ENCODE measurements at places on chromosomes 6 and 20.

DNA sequence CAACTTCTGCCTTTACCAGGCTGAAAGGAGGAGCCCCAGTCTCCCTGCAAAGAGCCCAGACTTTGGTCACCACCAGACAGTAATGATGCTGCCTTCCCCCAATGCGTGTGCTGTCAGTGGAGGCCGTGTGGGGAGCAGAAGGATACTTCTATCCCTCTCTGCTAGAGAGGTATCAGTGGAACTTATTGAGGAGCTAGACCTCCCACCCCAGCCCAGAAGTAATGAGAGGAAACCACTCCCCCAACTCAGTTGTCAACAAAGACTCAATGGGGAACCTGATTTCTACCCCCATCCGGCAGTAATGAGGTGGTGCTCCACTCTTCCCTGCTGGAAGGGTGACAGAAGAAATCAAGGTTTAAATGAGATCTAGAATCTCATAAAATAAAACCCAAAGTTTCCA lies 4.4 kb upstream of the WFDC8 start:
- DNase-seq, result no peak

GRCh38 chr20:40678286-40678875 lies 10.7 kb downstream of the MAFB start:
- no peak for DNase-seq

DNA sequence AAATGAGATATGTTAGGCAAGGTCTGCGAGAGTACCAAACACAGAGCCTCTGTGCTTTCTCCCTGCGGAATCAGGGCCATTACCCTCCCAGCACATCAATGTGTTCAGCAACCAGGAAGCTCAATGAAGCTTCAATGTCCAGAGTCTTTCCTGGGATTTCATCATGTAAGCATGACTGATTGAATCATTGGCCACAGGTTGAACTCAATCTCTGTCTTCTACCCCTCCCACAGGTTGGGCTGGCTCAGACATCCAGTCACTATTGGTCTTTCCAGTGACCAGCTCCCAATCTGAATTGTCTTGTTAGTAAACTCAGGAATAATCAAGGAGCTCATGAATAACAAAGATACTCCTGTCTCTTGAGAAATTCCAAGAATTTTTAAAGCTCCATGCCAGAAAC lies 2.7 kb upstream of the DTD1 start:
- no peak for DNase-seq

GRCh38 chr6:141833001-141833655 lies 299.6 kb upstream of the GJE1 start:
- DNase-seq, result no peak

- DNase-seq, result no peak
These were observed 437.8 kb downstream of the CDH26 start for GRCh38 chr20:60395991-60396390.

DNA sequence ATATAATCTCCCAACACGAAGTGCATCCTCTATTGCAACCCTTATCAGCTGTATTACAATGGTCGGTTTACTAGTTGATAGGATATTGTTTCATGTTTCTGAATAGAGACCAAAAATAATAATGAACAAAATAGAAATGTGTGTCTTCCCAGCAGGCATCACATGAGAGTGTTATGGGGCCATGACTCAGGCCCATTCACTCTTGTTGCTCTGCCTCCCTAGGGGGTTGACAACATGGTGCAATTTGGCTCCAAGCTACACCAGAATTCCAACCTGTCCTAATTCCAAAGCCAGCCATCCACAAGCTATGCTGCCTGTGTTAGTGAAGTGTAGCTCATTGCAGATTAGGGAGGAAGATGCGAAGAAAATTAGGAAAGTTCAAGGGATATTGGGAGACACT lies 13.1 kb upstream of the SAYSD1 start:
- DNase-seq, result no peak

- DNase-seq, result no peak
These were observed 294.4 kb upstream of the CDH4 start for GRCh38 chr20:60957621-60958020.

GRCh38 chr6:109255946-109256640 lies 126.2 kb downstream of the CD164 start:
- DNase-seq, result no peak

DNA sequence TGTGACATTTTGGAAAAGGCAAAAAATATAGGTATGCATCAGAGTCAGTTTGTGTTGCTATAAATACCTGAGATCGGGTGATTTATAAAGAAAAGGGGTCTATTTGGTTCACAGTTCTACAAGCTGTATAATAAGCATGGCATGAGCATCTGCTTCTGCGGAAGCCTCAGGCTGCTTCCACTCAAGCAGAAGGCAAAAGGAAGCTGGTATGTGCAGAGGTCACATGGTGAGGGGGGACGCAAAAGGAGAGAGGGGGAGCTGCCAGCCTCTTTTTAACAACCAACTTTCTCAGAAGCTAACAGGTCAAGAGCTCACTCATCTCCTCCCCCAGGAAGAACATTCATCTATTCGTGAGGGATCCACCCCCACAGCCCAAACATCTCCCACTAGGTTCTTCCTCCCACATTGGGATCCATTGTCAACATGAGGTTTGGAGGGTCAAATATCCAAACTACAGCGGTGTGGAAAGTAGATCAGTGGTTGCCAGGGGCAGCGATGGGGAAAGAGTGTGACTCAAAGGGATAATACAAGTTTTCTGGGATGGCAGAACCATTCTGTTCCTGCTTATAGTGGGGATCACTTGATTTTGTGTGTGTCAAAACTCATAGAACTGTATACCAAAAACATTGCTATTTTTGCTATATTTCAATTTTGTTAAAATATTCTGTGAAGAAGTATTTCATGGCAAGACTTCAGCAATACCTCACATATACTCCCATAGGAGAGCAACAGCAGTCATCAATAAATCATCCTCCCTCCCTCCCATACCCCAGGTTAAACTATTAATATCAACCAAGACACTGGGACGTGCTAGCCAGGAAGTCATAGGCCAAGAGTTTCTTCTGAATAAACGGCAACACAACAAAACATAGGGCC lies 9.9 kb upstream of the FAM50B start:
- no peak for DNase-seq

- DNase-seq, result no peak
These were observed 44.9 kb upstream of the MTRF1L start for GRCh38 chr6:153047386-153047785.

GRCh38 chr6:22204153-22204552 lies 92.7 kb downstream of the PRL start:
- no peak for DNase-seq

DNA sequence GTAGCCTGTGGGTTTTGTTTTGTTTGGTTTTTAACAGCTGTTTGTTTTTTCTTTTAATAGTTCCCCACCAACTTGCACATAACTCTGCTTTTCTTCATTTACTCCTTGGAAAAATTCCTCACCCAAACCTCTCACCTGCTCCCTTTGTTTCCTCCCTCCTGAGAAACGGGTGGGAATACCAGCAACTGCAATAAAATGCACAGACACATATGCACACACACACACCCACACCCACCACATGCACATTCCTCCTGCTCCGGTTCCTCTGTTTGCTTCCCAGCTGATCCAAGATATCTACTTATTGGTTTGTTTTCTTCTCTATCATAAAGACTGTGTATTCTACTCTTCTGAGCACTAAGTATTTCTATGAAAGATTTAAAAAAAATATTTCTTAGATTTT lies 161.1 kb upstream of the EPHA7 start:
- no peak for DNase-seq

DNA sequence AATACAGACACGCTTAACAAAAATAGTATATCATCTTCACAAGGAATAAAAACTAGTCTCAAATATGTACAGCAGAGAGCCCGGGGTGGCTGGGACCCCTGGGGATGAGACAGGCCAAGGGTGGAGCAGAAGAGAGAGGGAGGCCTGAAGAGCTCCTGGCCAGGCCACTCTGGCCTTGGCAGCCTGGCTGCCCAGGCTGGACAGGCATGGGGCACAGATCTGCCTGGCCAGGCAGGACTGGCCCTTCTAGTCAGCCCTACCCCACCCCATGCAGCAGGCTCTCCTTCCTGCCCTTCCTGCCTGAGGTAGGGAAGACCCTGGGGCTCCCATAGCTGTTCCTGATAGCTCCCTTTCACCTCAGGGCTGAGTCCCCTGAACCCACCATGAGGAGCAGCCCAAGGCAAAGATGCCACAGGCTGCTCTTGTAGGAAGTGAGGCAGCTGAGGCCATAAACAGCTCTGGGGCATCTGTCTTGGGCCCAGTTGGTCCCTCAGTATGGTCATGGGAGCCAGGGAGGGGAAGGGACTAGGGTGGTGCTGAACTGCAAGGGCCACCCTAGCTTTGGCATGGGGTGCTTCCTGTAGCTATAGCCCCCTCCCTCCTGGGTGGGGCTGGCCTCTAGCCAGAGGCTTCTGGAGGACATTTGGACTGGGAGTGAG lies 27.1 kb downstream of the COX4I2 start:
- no peak for DNase-seq

GRCh38 chr6:131281471-131282270 lies 146.4 kb downstream of the AKAP7 start:
- DNase-seq, result peak; percentile 39

- no peak for DNase-seq
These were observed 7.4 kb downstream of the PCK1 start for GRCh38 chr20:57568088-57568896.

DNA sequence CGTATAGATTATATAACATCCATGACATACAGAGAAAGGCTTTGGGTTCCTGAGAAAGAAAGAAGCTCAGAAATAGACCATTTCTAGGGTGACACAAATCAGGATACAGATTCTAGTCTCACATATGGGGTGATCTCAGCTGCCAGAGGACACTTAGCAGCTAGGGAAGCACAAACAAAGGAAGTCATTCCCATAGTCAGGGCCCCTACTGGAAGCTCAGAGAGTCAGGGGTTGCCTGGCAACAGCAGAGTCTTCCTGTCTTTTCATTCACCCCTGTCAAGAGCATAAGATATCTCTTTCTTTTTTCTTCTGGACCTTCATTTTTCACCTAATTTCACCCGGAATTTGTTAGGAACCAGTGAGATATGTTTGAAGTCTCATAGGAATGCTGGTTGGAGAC lies 81.9 kb upstream of the IYD start:
- no peak for DNase-seq

DNA sequence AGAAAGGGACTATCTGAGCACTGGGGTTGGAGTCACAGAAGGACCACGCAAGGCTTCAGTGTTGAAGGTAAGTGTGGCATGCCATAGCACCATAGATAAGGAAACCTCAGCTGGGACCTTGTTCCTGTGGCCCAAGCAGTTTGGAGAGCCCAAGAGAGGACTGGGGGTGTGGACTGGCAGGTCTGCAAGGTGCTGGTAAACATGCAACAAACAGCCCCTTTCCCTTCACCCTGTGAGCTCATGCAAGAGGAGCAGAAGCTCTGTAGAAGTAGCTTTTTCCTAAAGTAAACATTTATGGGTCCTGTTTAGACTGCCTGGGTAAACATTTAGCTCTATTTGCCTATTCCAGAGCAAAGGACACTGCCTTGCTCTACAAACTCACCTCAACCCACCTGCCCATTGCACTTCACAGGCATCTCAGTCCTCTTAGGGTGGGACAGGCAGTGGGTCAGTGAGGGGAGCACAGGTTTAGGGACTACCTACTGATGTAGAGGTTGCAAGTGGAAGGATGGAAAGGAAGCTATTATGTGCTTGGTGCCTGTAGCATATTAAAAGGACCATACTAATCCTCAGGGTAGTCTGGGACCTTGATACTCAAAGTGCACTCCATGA lies 12.0 kb downstream of the ZSCAN31 start:
- DNase-seq, result no peak

DNA sequence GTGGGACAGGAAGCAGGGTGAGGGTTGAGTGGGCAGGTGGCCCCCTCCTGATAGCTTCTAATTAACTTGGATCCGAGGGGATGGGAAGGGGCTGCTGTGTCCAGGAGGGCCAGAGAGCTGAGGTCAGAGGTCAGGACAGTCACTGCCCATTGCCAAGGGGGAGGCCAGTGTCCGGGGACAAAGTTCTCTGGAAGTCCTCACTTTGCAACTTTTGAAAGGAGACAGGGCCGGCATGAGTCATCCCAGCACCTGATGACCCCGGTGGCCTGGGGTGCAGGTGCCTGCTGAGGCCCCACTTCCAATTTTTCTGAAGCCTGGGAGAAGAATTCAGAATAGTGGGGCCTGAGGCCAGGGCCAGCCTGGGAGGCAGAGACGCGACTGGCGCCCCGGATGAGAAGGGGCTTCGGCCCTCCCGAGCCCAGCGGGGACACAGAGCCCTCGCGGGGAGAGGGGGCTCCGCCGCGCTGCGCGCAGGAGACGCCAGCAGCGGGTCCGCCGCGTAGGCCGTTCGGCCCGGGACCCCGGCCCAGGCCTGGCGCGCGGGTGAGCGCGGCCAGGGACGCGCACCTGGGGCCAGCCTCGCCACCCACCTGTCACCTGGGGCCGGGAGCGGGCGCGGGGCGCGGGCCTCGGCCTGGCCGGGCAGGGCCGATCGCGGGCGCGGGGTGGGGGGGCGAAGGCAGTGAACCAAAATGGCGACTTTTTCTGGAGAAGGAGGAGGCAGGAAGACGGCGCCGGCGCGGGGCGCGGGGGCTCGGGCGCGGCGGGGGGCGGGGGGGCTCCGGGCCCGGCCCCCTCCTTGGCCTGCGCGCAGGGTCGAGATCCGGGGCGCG lies 586 bp downstream of the ZNF512B start:
- DNase-seq, result no peak

- DNase-seq, result no peak
These were observed 349.0 kb downstream of the PRL start for GRCh38 chr6:21947731-21948386.

GRCh38 chr6:6581054-6581453 lies 7.5 kb upstream of the LY86 start:
- DNase-seq, result no peak

- DNase-seq, result no peak
These were observed 178.7 kb downstream of the TBXT start for GRCh38 chr6:165988757-165989456.

DNA sequence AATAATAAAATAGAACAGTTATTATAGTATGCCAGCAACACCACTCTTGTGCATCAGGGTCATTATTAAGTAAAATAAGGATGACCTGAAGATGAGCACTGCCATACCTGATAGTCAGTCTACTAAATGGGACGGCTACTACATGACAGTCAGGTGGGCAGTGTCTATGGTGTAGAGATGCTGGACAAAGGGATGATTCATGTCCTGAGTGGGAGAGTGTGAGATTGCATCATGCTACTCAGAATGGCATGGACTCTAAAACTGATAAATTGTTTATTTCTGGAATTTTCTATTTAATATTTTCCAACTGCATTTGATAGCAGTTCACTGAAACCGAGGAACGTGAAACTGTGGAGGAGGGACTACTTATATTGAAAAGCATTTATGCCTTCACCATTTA lies 38.8 kb downstream of the SNX9 start:
- DNase-seq, result no peak

- DNase-seq, result no peak
These were observed 161.7 kb downstream of the UNC5CL start for GRCh38 chr6:40877362-40877761.

DNA sequence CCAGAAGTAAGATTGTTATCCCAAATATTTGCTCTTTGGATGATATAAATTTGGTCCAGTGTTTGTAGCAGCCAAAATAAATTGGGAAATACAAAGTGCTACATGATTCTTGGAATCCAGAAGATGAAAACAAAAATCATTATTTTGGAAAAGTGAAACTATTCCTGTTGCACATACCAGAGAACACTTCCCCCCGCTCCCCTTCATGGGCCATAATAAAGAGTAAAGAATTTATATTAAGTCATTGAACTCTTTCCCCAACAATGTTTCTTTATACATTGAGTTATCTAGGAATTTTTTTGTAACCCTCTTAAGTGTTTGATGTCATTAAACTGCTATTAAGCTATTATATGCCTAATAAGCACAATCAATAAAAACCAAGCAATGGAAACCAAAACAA lies 490.4 kb upstream of the HS3ST5 start:
- DNase-seq, result no peak
